CD4-positive, alpha-beta T cell treated with Interleukin-4 for 1 hour (primary cell): ENCODE measurements at places on chromosomes 7 and 10.

GRCh38 chr7:148727501-148728278 is 29.0 kb downstream of the CUL1 start:
- DNase-seq: peak; percentile 9

- no peak for DNase-seq
These were observed 110.9 kb upstream of the HDAC9 start for GRCh38 chr7:18384491-18385143.

- DNase-seq: no peak
These were observed 94.1 kb upstream of the ZNF800 start for GRCh38 chr7:127486654-127487053.

DNA sequence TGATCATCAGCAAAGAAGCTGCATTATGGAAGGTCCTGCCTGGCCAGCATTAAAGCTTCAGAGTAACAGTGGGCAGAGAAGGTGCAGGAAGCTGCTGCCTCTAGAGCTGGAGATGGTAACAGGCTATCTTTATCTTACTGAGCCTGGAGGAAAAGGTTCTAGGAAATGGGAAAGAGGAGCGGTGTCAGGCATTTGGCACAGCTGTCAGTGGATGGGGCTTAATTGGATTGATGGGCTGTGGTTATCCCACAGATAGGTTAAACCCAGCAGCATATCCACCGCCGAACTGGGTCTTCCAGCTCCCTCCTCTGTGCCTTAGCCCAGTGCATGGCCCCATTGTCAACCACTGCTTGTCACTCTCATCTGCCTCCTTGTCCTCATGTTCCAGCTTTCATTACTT is 127.6 kb downstream of the CCNY start:
- DNase-seq: no peak

DNA sequence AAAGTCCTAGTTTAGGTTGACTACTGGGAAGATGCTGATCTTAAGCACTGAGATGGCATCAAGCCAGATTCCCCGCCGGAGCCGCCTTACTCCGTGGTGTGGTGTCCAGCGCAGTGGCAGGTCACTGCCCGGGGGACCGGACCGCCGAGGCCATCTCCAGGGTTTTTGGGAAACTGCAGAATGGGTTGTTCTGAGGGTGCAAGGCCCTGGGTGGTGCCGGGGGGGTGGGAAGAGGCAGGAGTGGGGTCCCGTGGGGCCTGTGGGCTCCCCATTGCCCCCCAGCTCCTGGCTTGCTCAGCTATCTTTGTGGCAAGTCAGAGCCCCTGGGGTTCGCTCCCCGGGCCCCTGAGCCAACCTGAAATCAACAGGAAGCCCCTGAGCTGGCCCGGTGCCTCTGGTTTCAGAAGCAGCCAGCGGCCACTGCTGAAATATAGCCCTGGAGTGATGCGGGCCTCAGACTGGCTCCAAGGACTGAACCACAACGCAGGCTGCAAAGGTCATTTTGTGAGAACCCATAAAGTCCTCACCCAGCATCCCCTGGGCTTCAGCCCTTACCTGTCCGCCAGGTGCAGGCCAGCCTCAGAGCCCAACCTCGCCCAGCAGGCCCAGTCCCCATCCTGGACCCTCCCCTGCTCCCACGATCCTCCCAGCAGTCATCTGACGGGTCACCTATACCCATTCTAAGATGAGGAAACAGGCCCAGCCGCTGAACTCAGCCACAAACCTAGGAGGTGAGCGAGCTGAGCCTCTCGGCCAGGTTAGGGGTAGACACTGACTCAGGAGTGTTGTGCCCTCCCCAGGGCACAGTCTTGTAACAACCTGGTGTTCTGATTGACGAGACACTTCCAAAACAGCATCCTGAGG is 102.7 kb downstream of the PDGFA start:
- DNase-seq: no peak

GRCh38 chr10:17418249-17418648 is 36.1 kb downstream of the ST8SIA6 start:
- no peak for DNase-seq

DNA sequence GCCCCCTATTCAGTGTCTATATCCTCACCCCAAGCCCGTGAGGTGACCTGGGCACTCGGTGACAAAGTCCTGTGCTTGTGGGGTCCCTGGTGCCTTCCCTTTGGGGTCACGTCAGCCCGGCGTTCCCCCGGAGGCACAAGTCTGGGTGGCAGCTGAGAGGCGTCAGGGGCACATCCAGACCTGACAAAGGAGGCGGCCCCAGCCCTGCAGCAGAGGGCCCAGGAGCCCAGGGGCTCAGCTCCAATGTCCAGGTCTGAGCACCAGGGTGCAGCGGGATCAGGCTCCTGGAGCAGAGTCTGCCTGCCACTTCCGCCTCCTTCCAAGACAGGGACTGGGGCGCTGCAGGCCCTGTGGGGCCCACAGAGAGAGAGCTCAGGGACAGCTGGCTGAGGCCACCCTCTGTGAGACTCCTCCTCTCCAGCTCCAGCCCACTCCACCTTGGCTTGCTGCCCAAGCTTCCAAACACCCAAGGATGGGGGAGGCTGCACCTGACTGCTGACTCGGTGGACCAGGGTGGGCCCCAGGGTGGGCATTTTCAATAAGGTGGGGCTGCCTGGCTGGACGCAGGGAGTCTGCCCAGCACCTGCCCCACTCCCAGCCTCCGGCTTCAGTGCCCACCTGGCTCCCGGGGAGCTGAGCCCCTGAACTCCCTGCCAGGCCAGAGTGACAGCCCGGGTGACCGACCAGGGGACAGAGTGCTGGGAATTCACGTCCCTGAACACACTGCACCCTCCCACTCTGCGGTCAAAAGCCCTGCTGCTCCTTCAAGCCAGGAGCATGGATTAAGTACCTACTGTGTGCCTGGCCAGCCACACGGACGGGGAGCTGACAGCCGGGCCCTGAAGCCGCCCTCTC is 1.0 kb upstream of the KNDC1 start:
- no peak for DNase-seq

GRCh38 chr10:99967961-99968360 is 41.8 kb downstream of the DNMBP start:
- no peak for DNase-seq

- DNase-seq: no peak
These were observed 11.2 kb upstream of the C7orf33 start for GRCh38 chr7:148579366-148579765.

DNA sequence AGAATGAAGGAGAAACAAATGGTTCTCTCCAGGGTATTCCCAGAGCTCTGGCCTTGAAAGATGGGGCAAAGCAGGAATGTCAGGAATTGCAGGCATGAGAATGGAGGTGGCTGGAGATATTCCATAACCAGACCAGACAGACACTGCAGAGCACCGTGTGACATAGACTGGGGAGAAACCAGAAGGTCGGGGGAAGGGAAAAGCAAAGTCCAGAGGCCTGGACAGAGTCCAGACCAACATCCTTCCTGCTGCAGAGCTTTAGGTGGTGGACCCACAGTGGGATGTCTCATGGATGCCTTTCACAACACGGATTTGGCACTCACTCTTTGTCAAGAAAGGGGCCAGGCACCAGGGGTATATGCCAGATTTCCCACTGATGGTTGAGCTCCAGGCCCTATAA is 177.2 kb upstream of the INHBA start:
- DNase-seq: no peak
